Activated CD8-positive, alpha-beta memory T cell treated with anti-CD3 and anti-CD28 coated beads for 1 hour (primary cell): ENCODE measurements at places on chromosomes 5 and 9.

DNA sequence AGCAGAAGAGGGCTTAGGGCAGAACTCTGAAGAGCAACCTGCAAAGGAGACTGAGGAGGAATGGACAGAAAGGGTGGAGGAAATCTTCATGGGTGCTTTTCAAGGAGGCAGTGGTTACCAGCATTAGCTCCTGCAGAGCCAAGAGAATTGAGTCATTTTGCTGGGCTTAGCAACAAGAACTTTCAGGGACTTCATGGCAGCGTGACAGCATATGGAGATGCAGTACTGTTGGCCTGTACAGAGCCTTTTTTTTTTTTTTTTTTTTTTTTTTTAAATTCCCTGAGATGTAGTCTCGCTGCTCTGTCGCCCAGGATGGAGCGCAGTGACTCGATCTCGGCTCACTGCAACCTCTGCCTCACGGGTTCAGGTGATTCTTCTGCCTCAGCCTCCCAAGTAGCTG, 296.0 kb upstream of the DMRT1 start:
- DNase-seq, result no peak

DNA sequence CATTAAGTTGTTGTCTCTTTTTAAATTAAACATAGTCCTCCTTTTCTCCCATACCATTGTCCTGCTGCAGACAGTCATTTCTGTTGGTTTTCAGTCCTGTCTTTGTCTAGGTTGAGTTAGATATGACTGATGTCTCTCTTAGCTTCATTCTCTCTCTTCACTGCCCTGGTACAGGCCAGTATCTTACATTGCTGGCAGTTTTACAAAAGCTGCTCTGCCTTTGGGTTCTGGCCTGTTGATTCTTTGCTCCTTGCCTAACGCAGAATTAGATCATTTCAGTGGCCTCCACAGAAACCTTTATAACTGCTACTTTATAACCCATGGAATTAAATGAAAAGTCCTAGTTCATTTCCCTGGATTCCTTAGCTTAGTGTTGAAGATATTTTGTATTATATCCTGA, 33.7 kb downstream of the GPR21 start:
- DNase-seq, result no peak

DNA sequence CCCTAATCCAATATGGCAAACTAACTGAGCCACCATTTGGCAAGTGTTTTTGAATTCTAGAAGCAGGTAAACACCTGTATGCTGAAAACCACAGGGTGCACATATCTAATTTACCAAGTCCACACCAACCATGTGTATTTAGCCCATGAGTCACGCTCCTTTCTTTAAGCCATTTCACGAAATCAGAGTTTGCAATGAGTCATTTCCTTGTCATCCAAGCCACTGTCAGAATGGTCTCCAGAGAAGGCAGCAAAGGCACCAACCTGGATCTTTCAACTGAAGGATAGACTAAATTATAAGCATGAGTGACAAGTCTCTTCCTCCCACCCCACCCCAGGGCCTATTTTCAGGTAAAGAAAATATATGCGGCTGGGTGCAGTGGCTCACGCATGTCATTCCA, 110.0 kb downstream of the PAX5 start:
- DNase-seq, result no peak

DNA sequence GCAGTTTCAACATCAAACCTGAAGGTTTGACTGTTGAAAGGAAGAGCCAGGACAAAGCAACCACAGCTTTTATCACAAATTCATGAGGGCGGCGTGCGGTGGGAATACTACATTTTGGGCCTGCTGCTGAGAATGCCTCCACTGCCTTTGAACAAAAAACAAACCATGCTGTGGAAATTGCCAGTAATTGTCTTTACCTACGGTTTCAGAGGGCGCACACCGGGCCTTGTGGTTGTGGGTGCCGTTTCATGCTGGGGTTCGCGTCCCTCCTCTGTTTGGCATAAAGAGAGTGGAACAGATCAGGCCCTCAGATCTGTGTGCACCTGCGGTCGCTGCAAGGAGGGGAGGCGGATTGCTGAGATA, 27.6 kb upstream of the TCF7 start:
- DNase-seq, result peak; percentile 79

GRCh38 chr9:28616310-28616709, 1043.0 kb upstream of the C9orf72 start:
- no peak for DNase-seq

GRCh38 chr5:86797677-86798076, 179.9 kb downstream of the COX7C start:
- DNase-seq, result no peak

GRCh38 chr5:133249593-133249992, 197.8 kb downstream of the HSPA4 start:
- no peak for DNase-seq

DNA sequence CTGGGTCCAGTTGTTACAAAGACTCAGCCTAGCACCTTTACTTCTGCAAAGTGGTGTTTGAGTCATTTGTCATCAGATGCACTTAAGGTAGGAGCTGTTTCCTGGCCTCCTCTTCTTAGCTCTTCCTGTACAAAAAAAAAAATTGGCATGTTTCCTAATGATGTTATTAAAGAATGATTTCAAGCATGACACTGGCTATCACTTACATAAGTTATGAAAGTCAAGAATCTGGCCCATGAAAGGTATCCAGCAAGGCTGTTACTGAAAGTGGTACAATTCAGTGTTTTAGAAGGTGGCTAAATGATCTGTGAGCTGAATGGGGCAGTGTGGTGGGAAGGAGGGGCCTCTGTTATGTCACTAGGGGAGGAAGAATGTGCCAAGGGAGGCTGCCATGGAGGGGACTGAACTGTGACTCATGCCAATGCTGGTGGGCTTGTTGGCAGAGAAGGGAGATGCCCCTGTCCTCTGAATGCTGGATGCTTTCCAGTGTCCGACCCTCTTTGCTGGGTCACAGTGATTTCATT, 175.1 kb upstream of the MAP1B start:
- DNase-seq, result no peak

- DNase-seq, result no peak
Measured at GRCh38 chr5:8647111-8647510, 778.2 kb downstream of the MTRR start.

DNA sequence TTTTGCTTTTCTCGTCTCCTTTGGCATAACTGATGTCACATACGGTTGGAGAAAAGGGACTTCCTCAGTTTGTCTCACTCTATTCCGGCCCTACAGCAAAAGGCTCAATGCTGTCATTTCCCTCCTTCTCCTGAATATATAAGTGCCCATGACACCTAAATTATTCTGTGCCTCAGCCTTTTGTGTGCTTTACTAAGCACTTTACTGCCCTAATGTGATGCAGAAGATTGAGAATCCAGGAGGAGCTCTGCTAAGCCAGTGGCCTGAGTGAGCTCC, 7.6 kb downstream of the CD180 start:
- no peak for DNase-seq
